ENCODE measurements at places on chromosomes 13 and 19.

- DNase-seq, result no peak
Measured at GRCh38 chr19:51226067-51226466, 1.2 kb downstream of the CD33 start.

GRCh38 chr19:8607386-8607785 lies 3.1 kb downstream of the ADAMTS10 start:
- DNase-seq, result no peak

- no peak for DNase-seq
Measured at GRCh38 chr19:22286151-22286810, at the start of gene ZNF729. TSS of gene ZNF729 (plus strand) at chr19:22286441. CDS start at chr19:22286526, 85 bp downstream.

GRCh38 chr13:102035969-102036368 lies 365.9 kb downstream of the FGF14 start:
- DNase-seq, result no peak

DNA sequence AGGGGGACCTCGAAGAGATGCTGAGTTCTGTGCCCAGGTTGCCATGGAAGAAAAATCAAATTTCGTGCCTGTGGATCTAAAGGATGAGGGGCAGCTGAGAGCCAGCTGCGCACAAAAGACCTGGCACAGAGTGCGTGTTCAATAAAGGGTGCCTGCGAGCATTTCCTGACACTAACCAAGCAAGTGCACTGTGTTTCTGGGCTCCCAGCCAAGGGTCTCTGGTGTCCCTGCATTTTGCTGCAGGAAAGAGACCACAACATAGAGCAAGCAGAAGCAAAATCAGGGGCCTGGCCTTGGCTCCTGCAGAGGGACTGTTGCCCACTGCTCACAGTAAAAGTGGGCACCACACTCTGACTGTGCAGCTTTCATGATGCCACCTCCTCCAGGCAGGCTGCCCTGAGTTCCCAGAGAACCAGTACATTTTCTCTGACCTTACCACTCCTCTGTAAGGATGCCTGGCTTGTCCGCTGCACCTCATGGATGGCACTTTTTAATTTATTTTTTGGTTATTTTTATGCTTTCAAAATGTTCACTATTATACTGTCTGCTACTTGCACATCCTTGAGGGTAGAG lies 70.8 kb upstream of the GPR12 start:
- DNase-seq, result no peak

- DNase-seq, result no peak
Measured at GRCh38 chr19:32599258-32599657, 18.3 kb downstream of the PDCD5 start.

DNA sequence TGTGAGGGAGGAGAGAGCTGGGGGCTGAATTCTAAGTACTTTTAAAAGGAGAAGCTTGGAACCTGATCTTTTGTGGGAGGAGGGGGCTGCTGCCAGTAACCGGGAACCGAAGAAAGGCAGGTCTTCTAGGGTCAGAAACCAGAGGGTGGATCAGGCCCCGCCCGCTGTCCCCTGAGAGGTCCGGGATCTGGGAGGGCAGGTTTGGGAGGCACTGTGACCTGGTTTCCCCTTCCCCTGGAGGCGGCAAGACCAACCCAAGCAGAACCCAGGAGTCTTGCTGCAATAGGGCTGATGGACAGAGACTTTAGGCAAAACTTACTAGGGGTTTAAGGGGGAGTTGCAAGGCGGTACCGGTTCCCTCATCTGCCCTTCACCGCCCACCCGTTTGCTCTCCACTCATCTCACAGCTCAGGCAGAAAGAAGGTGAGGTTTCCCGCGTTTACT lies 707 bp upstream of the KLK8 start:
- no peak for DNase-seq

DNA sequence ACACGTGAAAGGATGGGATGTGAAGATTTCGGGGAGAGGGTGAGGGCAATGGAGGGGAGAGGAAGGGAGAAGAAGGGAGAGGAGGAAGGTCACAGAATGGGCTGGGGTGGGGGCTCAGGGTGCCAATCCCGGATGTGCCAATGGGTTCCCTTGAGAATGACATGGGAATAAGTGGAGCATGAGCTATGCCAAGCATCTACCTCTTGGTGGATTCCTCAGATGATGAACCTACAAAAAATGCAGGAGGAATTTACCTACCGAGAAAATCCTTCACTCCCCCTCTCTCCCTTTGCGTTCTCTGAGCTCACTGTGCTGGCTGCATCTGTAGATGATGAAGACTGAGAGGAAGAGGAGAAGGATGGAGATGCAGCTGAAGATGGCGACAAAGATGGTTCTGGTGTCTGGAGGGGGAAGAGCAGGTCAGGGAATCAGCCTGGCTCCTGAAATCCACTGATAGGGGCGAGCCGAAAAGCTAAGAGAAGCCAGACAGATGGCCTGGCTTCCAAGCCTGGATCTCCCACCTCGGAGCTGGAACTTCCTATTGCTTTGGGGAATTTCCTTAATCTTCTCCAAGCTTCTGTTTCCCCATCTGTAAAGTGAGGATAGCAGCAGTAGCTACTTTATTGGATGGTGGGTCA lies 21.6 kb downstream of the VSTM1 start:
- DNase-seq, result no peak

GRCh38 chr19:50803633-50804419 lies 13.6 kb downstream of the ACP4 start:
- no peak for DNase-seq

GRCh38 chr19:29712744-29713516 lies 2.1 kb downstream of the C19orf12 start:
- no peak for DNase-seq

- no peak for DNase-seq
Measured at GRCh38 chr19:18764591-18765051, 26.5 kb downstream of the COMP start.

GRCh38 chr19:10112037-10112761 lies 706 bp downstream of the P2RY11 start:
- peak; percentile 57 for DNase-seq

- no peak for DNase-seq
Measured at GRCh38 chr13:26377038-26377437, 123.1 kb downstream of the CDK8 start.

GRCh38 chr13:21894091-21894490 lies 223.2 kb downstream of the FGF9 start:
- DNase-seq, result no peak

DNA sequence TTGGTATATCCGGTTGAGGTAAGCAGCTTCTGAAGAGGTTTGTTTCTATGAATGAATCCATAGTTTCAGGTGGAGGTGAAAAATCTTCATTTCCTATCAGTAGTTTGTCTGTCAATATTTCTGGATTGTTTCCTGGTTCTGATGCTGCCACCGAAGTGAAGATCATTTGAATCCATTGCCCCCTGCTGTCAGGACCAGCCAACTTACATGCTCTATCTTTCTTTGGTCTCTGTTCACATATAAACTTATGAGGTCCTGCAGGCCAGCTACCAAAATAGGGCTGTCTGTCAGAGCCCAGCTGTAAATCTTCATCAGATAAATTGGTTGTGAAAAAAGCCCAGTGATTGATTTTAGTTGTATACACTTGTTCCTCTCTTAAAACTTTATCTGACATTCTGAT lies 15.2 kb upstream of the N4BP2L1 start:
- DNase-seq, result no peak

DNA sequence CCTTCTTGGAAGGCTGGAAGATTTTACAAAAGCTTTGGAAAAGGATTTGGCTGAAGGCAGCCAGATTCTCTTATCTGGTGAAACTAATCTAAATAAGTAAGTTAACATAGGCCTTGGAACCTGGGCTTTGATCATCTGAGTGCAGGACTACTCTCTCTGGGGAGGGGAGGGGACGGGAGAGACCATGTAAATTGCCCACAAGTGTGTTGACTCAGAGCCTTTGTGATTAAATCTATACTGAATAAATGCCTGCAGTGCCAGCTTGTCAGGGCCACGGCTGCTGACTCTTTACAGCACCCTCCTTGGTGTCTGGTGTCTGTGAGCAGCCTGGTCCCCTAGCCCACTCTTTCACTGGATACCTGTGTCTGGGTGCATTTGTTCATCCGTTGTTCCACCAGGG lies 251.4 kb downstream of the ITGBL1 start:
- DNase-seq, result no peak

GRCh38 chr19:40831502-40832430 lies 18.5 kb downstream of the CYP2A6 start:
- DNase-seq, result no peak

- no peak for DNase-seq
Measured at GRCh38 chr19:13214036-13214730, 64.0 kb downstream of the IER2 start.

DNA sequence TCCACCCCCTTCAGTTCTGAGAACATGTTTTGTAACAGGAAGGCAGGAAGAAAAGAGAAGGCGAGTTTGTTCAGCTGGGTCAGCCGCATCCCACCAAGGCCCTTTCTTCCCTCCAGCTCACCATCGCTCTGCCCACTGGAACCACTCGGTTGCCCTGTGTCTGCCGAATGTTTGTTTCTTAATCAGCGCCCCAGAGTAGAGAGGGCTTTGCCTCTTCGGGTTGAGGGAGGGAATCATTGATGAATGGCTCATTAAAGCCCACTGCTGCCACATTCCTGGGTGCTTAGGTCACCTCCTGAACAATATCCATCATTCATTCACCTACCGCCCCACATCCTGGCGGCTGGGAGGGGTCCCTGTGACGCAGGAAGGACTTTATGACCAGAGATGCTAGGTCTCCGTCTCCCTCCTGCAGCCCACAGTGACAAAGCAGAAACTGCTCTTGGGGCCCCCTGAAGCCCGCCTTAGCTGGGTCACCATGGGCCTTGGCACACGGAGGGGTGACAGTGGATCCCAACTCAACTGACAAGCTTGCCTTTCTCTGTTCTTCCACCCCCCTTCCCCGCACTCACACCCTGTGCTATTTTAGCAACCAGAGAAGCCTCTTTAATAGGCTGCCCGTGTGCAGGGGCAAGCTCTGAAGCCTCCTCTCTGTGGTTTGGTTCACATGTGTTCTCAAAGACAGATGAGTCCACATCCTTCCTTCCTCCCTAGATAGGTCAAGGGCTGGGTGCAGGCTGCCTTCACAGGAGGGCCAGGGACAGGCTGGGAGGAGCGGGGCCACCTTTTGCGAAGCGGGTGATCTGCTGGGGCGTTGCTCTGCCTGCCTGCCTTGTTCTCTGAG lies 46.2 kb downstream of the ACTN4 start:
- DNase-seq, result peak; percentile 41

GRCh38 chr19:29212356-29212647 lies 649 bp downstream of the UQCRFS1 start:
- no peak for DNase-seq

DNA sequence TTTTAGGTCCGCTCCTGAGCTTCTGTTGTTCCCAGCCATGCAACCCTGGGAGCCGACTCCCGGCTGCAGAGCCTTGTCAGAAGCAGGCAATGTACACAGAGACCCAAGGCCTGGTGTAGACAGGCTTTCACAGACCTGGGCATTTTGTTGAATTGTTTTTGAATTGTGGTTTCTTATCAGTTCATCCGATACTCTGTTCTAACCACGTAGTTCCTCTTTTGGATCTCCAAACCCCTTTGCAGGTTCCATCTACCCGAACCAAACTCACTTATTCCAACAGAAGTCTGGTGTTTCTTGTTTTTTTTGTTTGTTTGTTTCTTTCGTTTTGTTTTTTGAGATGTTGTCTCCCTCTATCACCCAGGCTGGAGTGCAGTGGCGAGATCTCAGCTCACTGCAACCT lies 6.3 kb upstream of the NLRP2 start:
- no peak for DNase-seq

- DNase-seq, result no peak
Measured at GRCh38 chr19:1065606-1066109, 1.3 kb upstream of the ARHGAP45 start.

DNA sequence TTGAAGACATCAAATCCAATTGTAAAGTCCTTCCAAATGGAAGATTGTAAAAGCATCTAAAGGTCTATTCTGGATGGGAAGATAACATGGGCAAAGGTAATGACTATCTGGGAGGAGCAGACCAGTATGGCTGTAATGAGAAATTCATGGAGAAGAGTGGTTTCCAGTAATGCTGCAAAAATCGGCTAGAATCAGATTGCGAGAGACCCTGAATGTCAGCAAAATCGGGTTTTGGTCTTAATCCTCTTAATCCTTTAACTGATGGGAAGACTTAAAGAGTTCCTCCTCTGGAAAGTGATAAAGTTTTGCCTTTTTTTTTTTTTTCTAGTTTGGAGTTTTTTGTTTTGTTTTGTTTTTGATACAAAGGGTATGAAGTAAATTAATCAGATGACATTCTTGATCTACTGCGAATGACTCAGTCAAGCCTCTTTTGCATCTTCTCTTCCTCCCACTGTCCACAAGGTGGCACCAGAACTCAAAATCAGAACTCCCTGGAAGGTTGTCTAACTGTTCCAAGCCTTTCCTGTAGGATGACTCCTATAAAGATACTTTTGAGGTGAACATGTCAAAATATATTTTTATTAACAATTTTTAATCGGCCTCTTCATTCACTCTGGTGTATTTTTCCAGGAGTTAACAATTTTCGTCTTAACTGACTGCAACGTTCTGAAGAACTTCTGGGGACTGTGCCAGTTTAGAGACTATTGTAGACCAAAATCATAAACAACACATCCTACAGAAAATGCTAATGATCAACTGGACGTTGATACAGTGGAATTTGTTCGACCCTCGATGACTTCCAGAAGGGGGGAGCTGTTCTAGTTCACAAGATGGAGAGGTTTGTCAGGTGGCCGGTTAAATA lies 213.3 kb upstream of the MIR17HG start:
- peak; percentile 3 for DNase-seq

- DNase-seq, result no peak
Measured at GRCh38 chr13:99022941-99023340, 45.1 kb upstream of the DOCK9 start.

GRCh38 chr19:33523167-33523566 lies 1.6 kb upstream of the PEPD start:
- DNase-seq, result no peak

DNA sequence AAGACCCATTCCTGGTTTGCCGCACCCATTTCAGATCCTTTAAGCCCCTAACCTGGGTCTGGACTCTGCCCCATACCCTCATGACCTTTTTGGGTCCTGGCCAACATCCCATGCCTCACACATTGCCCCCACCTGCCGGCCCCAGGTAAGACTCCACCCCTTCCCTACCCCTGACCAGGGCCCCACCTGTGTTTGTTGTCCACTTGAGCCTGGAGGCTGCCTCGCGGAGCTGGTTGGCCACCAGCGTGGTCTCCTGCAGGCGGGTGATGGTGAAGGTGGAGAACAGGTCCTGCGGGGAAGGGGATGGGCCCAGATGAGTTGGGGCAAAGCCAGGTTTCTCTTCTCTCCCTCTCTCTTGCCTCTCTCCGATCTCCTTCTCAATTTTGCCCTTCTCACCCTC lies 19.5 kb downstream of the MAN2B1 start:
- DNase-seq, result no peak

GRCh38 chr19:29446361-29446760 lies 79.4 kb upstream of the VSTM2B start:
- no peak for DNase-seq

- DNase-seq, result no peak
Measured at GRCh38 chr13:49638744-49639072, 10.4 kb downstream of the ARL11 start.

Measured in T-helper 9 cell (primary cell).